ENCODE measurements at places on chromosomes 1 and 21.

DNA sequence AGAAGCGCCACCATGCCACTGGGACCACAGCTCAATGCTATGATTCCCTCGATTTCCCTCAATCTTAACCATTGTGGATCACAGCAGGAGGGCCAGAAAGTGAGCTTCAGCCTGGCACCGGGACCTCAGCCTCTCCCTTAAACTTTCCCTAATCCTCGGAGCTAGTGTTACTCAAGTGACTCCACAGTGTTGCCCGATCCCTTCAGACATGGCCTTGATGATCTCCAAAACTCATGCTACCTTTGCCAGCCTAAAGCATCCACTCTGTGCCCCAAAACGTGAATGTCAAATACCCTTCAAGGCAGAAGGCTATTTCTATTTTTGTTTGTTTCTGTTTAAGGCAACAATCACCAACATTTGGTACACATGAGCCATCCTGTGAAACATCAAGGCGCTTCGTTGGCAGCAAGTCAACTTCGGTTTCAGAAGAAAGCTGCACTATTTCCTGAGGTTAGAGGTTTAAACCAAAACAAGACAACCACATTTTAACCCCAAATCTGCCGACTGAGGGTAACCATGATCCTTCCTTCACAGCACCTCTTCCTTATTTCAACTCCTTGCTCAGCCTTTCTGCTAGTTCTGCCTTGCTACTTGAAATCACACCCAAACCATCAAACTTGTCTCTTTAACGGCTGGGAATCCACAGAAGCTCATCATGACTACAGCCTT, 94.4 kb upstream of the KRTAP19-8 start:
- DNase-seq: no peak

- no peak for DNase-seq
Measured at GRCh38 chr1:27713139-27713725, 12.5 kb upstream of the FAM76A start.

DNA sequence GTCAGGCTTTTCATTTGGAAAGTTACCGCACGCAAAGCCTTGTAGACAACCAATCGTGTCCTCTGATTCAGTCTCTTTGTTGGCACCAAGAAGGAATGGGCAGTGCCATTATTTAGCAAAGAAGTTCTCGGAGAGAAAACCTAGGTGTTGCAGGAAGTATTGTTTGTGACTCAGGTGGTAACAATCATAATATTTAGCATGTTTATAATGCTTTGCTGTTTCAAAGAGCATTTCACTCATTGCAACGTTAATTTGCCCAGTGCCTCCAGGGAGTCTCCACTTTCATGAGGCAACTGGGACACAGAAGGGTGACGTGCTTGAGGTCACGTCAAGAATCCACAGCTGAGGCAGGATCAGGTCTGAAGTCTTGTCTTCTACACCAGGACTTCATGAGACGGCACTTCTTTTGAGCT, 31.4 kb downstream of the STPG1 start:
- DNase-seq: no peak

DNA sequence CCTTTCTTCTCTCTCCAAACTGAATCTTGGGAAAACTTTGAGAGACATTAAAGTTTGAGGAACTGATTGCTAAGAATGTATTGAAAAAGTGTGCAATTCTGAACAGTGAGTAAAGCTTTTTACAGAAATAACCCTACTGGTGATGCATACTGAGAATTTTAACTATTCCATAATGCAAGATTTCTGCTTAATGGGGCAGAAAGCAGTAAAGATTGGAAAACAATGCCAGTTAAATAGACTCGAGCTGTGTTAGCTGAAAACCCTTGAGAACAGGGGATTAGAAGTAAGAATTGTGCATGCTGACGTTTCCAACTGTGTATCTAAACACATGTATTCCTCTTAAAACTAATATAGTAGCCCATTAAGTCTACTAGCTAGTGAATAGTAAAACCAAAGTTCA, 1500.2 kb upstream of the PRMT6 start:
- no peak for DNase-seq

DNA sequence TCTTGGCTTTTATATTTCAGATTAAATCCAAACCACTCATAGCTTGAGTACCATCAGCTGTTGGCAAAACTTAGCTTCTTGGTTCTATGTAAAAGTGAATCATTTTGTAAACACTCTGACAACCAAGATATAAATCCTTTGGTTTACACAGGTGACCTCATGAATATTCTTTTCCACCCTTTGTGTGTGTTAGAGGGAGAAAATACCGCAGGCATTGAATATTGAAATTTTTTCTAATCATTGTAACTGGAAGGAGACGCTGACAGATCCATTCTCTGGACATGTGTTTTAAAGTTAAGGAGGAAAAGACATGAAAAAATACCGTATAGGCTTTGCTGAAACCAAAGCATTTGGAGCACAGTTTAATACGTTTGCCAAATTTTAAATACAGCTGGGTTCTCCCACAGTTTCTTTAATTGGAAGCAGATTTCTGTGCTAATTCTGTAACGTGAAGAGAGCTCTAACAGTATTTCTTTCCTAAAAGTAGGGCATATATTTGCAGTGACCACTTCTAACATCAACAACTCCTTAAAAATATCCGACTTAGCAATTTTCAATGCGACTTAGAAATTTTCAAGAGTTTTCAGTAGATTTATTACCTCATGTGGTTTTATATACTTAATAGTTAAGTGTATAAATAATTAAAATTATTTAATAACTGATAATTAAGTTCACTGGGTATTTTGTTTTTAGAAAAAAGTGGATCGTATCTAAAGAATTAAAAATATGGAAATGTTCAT, 388.2 kb downstream of the USP25 start:
- no peak for DNase-seq

GRCh38 chr1:59431566-59432294, 134.8 kb downstream of the FGGY start:
- no peak for DNase-seq

- no peak for DNase-seq
Measured at GRCh38 chr21:44021064-44021463, 9.0 kb downstream of the TRAPPC10 start.

DNA sequence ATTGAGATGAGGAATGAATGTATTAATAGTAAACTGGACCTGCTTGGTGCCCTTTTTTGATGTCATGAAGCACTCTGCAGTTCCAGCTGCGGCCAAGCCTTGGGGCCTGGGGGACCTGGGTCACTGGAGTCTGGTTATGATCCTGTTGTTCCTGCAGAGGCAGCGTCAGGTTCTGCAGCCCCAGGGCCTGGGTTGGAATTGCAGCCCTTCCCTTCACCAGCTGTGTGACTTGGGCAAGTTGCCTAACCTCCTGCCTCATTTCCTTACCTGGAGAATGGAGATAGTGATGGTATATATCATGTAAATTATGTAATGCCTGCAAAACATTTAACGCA, 9.1 kb upstream of the ATP5PO start:
- DNase-seq: peak; percentile 44

DNA sequence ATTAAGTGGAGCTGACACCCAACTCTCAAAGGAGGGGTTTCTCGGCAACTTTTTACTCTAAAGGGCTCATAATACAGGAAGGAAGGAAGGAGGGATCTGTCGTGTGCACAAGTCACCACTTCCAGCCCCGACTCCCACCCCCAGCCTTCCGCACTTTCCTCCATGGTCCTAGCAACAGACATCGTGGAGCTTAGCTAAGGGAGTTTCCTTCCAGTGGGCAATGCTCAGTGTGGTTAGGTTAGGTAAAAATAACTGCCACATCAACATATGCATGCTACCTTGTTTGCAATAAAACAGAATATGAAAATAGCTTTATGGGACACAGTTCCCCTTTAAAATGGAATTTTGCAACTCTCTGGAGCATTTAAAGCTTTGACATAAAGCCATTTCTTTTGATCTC, 35.2 kb downstream of the KANK4 start:
- DNase-seq: no peak

GRCh38 chr21:44618504-44618903, 6.6 kb downstream of the KRTAP10-8 start:
- no peak for DNase-seq

DNA sequence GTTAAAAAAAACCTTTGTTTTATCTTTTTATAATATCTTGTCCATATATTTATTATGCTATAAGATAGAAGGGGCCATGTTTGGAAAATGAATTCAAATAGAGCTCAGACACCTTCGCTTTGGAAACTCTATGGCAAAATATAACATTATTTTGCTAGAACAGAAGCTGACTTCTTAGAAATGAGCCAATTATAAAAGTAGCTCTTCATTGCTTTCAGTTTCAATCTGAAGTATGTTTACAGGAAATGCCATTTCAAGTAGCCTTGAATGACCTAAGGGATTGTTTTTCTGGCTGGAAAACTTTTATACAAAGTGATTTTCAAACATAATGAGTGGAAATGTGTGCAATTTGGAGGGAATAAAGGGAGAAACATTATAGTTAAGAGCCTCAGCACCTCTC, 37.8 kb upstream of the GBP5 start:
- no peak for DNase-seq

DNA sequence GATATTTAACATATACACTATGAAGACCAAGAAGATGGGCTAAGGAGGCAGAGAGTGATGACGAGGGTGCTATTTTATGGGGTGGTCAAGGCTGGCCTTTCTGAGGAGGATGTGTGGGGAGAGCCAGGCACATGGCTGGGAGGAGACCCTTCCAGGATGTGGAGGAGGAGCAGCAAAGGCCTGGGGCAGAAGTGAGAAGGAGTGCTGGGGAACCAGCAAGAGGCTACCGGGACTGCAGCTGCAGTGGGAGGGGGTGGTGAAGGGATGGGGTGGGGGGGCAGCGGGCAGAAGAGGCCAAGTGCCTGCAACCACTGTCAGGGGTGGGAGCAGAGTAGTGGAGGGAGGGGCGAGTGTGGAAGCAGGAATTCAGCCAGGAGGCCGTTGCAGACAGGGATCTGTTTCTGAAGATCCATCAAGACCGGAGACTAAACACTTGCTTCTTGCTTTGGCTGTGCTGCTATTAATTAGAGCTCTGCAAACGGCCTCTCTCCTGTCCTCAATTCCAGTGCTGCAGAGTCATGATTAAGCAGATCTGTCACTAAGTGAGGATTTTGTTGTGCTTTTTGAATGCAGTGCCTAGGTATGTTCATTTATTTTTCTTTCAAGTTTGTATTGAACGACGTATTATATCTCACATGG, 89.9 kb downstream of the IER5 start:
- no peak for DNase-seq

- no peak for DNase-seq
Measured at GRCh38 chr1:44553127-44553758, 121.0 kb downstream of the TMEM53 start.

DNA sequence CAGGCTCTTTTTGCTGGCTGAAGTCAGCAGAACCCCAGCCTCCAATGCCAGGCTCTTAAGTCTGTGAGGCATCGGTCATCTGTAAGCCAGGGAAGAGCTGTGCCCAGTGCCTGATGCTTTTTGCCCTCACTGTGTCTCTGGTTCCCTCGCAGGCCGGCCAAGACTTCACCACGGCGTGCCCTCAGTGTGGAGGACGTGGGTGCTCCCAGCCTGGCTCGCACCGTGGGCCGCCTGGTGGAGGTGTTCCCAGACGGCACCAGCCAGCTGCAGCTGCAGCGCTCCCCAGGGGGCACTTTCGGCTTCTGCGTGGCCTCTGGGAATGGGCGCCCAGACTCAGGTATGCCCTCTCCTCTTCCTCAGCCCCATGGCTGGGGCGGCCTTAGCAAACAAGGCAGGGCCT, 32.5 kb downstream of the KIAA1614 start:
- DNase-seq: no peak

DNA sequence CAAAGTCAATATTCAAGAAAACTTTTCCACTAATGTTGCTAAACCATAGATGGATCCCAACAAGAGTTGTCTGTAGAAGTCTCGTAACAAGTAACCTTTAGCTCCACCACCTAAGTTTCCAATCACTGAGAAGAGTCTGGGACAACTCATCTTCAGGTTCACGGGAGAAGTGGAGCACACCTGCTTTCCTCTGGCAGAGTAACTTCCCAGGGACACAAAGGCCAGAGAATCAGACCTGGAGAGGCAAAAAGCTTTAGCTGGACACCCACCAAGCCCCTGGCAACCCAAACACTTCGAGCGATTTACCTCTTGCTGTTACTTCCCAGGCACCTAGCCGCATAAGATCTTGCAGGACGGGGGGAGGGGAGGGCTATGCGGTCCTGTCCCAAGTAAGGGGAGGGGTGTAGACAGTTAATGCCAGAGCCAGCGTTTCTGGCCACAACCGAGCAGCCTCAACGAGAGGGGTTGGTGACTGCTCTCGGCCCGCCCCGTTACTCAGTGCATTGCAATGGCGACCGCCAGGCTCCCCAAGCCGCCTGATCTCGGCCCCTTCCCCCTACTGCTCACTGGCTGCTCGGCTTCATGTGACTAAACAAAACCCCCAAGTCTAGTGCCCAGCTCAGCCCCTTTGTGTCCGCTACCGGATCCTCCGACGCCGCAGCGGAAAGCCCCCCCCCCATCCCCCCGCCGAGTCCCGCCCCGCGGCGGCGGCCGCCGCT, 709 bp downstream of the ZNF644 start:
- DNase-seq: peak; percentile 81
